Breast epithelium (tissue), 4 donors: ENCODE measurements at places on chromosomes 2 and 18.

- DNase-seq: no peak
- H3K4me1 ChIP-seq: no peaks in the 10 kb centered on the region
- no peaks in the 10 kb centered on the region for H3K36me3 ChIP-seq
- no peaks in the 10 kb centered on the region for H3K27me3 ChIP-seq
- H3K27ac ChIP-seq: no peak overlapping the region
Observed at GRCh38 chr2:316381-316780, 28.5 kb upstream of the ALKAL2 start.

DNA sequence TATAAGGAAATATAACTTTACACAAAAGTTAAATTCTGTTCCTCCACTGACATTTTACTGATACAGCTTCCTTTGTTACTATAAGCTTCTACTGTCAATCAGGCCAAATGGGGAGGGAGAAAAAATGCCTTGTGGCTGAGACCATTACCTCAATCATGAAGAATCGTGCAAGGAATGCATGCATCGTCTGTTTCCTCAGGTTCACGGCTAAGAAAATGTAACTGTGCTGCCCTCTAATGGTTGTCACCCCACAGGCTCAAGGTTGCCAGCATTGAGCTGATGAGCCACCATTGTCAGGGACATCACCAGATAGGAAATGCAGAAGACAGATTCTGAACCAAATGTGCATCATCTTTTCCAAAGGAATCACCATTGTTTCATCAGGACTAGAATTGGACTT is 426.9 kb downstream of the CDH2 start:
- DNase-seq: no peak
- H3K4me3 ChIP-seq: no peak overlapping the region
- H3K36me3 ChIP-seq: no peaks in the 10 kb centered on the region
- no peak overlapping the region for H3K27ac ChIP-seq

DNA sequence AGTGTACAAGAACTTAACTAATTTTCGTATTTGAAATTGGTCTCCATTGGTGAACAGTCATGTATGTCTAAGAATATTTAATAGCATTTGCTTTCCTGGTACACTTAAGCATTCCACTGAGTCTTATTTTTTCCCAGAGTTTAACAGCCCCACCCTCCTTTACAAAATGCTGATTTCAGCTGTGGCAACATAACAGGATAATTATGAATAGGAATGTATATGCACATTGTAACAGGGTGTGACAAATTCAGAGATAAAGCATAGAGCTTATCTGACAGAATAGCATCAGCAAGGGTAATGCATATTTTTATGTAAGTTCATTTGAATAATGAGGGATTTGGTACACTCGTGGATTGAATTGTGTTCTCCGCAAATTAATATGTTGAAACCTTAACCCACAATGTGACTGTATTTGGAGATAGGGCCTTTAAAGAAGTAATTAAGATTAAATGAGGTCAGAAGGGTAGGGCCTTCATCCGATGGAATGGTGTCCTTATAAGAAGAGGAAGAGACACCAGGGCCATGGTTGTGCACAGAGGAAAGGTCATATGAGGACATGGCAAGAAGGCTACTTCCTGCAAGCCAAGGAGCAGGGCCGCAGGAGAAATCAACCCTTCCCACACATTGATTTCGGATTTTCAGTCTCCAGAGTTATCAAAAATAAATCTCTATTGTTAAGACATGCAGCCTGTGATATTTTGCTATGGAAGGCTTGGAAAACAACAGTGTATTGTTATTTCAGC is 439.7 kb upstream of the CDH20 start:
- H3K27me3 ChIP-seq: no peaks in the 10 kb centered on the region
- H3K27ac ChIP-seq: peak overlapping the region; percentile 12
- H3K4me3 ChIP-seq: no peak overlapping the region
- no peaks in the 10 kb centered on the region for H3K4me1 ChIP-seq
- H3K36me3 ChIP-seq: no peaks in the 10 kb centered on the region
- no peak for DNase-seq

GRCh38 chr2:38218995-38219394 is 143.0 kb upstream of the CYP1B1 start:
- H3K27ac ChIP-seq: no peak overlapping the region
- H3K27me3 ChIP-seq: no peaks in the 10 kb centered on the region
- DNase-seq: no peak
- no peaks in the 10 kb centered on the region for H3K36me3 ChIP-seq

DNA sequence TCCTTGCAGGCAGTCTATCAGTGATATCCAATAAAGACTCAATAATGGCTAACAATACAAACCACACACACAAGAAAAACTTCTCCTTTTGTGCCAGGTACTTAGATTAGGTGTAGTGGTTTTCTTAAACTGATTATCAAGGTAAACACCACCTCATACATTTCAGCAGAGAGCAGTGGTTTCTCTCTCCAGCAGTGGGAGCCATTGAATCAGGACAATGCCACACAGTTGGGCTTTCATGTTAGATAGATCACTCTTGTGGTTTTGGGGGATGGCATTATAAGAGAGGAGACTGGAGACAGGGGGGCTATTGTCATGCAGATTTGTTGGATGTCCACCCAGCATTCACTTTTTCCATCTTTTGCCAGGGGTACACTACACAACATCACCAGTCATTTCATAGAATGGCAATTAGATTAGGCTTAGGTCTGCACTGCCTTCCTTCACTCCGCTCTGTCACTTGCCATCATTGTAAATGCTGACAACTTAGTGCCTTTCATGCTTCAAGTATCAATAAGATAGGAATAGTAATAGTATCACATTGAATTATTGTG is 13.6 kb upstream of the IRS1 start:
- no peaks in the 10 kb centered on the region for H3K4me1 ChIP-seq
- no peak for DNase-seq
- H3K27ac ChIP-seq: no peak overlapping the region
- no peak overlapping the region for H3K4me3 ChIP-seq
- no peaks in the 10 kb centered on the region for H3K36me3 ChIP-seq
- H3K27me3 ChIP-seq: no peaks in the 10 kb centered on the region

GRCh38 chr18:76374330-76375281 is 120.4 kb downstream of the ZNF516 start:
- DNase-seq: no peak
- H3K36me3 ChIP-seq: peaks cover 14% of the 10 kb centered on the region
- H3K27ac ChIP-seq: no peak overlapping the region
- no peaks in the 10 kb centered on the region for H3K27me3 ChIP-seq
